ENCODE measurements at places on chromosomes 11 and 22.
A peak's percentile ranks its signal among the peaks of the same experiment; 100 is the strongest.

DNA sequence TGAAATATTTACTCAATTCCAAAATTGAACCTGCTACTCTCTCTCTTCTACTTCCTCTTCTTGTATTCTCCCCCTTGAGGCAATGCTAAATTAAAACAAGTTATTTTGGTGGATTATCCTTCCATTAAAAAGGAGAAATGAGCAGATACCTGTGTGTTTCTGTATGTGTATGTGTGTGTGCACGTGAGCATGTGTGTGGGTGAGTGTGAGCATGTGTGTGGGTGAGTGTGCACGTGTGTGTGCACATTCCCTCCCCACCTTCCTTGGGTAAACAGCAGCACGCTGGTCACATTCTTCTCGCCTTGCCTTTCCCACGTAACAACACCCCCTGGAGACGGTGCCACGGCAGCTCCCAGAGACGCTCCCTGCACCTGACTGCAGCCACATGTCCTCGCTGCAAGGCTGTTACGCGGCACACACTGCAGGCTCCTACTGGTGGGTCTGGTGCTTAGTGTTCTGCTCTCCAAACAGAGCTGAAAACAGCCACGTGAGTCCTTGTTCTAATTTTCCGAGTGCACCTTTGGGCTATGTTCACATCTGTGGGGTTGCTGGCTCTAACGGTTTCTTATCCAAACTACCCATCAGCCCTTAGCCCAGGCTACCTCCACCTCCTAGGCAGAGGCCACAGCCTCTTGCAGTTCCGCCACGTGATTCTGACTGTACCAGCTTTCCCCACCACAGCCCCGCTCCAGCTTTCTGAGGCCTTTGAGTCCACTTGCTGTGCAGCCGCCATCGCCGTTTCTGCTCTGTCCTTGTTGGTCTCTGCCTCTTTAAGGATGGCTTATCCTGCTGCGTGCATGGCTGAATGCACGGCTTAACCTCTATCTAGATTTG lies 123.4 kb downstream of the CTTN start:
- DNase-seq: no peak

DNA sequence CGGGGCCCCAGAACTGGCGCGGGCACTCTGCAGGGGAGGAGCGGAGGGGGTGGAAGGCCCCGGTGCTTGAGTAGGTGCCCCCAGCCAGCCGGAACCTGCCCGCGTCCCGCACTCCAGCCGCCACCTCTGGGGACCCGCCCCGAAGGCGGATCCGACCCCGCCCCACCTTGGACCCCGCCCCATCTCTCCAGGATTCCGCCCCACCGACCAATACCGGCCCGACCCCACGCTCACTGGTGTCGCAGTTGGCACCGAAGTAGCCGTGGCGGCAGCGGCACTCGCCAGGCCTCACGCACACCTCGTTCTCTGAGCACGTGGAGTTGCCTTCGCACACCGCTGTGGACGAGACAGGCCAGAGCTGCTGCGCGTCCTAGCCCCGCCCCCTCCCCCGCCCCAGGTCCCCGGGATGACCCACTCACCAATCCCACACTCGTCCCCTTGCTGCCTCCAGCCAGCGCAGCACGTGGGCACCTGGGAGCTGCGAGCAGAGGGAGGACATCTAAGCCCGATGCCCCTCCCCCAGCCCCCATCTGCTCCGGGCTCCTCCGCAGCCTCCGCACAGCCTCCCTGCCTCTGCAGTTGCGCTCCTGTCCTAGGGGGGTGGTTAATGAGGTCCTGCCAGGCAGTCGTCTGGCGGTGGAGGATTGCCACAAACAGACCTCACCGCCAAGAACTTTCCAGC lies 6.0 kb downstream of the SCARF2 start:
- no peak for DNase-seq

DNA sequence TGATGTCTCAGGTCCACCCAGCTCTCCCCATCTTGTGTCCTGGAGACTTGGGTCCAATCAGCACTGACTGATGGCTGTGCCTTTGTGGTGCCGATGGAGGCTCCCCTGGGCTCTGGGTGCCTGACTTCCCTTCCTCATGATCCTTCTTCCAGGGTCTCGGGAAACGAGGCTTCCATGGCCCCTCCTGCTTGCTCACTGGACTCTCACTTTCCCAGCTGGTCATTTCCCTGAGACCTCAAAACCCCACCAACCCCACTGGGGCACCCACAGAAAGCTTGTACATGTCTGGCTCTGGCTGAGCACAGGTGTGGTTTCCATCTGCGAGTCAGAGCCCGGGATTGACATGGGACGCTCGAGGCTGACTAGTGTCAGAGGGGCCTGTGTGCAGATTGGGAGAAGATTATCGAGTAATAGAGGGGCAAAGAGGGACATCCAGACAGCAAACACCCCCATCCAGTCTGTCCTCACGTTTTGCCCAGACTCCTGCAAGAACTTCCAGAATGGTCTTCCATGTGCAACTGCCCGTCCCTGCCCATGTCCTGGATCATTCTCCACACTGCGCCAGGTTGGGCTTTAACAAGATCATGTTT lies 15.1 kb downstream of the APOL1 start:
- no peak for DNase-seq

DNA sequence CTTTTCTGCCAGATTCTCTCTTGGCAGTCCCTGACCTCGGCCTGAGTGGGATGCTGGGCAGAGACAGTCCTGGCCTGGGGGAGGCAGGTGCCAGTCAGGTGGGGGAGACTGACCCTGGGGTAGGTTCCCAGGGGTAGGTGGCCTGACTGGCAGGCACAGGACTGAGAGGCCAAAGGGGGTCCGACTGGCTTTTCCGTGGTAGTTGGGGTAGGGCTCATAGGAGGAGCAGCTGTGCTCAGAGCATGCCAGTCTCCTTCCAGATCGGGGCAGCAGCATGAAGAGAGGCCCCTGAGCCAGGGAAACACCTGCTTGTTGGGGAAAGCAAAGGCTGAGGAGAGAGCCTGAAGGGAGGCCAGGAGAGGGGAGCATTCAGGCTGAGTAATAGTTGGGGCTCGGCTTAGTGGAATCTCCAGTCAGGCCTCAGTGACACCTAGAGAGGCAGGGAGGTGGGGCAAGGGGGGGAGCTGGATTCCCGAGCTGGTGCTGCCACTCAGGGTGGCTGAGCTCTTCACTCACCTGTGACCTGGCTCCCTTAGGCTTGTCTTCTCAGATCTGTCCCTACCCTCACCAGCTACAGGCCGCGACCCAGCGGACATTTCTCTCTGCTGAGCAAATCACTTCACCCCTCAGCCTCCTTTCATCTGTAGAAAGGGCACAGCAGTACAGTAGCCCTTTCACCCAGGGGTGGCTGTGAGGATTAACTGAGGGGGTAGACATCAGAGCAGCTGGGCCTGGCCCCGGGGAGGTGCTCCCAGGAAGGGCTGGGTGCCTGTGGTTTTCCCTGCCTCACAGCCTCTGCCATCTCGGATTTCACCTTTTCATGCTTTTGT lies 26.2 kb downstream of the MCM5 start:
- no peak for DNase-seq

DNA sequence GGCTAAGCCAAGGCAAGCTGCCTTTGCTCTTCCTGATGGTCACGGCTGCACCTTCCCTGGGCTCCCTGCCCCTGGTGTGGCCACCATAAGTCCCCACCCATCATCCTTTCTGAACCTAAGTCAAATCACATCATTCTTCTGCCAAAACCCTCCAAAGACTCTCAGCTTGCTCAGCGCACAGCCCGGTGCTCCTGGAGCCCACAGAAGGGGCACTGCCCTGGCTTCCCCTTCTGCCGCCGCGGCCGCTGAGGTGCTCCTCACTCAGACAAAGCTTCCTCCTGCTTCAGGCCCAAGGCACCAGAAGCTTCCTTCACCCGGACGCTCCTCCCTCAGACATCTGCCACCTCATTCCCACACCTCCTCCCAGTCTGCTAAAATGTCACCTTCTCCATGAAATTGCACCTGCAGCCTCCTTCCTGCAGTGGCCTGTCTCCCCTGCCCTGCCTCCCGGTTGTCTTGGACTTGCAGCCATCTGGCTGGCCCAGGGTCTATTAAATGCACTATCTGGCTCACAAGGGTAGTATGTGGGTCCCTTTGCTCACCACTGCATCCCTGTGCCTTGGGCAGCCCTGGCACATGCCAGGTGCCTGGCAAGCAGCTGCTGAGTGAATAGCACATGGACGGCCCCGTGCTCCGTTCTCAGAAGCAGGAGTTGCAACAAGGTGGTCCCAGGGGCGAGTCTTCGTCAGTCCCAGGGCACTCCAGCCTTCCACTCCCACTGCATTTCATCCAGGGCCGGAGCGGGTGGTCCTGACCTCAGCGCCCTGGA lies 108.2 kb downstream of the WNT7B start:
- DNase-seq: no peak

- no peak for DNase-seq
Measured at GRCh38 chr11:8693555-8693954, 11.0 kb downstream of the RPL27A start.

DNA sequence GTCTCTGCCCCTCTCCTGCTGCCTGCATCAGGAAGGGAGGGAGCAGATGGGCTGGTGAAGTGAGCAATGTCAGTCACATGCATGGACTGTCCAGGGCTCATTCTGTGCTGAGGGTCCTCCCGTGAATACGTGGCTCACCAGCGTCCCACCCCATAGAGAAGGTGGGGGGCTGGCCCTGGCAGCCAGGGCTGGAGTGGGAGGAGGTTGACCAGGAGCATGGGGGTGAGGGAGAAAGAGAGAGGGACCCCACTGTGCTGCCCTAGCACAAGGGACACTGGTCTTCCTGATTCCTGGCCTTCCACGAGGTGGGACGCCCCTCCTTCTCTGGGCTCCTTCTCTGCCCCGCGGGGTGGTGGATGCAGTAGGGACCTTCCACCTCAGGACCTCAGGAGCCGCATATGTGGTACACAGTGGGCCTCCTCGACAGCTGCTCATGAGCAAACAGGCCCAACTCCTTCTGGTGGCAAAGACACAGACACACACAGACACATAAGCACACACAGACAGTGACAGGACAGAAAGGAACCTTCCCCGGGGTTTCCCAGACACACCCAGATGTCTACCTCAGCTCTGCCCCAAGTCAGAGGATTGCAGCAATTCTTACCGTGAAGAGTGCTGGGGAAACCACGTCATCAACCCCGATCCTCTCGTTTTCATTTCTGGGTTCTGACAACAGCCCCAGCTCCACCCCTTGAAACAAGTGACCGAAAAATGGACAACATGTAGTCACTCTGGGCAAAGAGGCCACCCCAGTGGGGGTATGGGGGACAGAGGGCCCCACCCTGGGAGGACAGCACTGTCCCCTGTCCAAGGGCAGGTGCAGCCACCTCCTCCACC lies 3.6 kb upstream of the APOBEC3A start:
- DNase-seq: no peak

- DNase-seq: no peak
Measured at GRCh38 chr11:69492201-69492991, 10.9 kb downstream of the LINC01488 start.

DNA sequence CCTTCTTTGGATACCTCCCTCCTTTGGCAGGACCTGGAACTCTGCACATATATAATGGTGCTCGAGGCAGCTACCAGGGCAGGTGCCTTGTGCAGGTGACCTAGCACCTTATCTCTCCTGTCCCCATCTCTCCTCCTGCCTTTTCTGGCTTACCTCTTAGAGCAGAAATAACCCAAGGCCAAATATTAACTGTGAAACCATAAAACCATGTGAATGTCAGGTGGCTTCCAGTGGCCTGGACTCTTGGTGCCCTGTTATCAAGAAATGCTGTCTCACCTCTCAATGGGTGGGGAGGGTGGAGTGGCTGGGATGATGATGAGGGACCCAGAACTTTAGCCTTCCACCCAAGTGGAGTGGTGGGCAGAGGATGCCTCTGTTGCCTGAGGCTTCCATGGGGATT lies 42.9 kb downstream of the YWHAH start:
- DNase-seq: no peak

- DNase-seq: no peak
Measured at GRCh38 chr11:2180789-2181370, 9.3 kb upstream of the TH start.

DNA sequence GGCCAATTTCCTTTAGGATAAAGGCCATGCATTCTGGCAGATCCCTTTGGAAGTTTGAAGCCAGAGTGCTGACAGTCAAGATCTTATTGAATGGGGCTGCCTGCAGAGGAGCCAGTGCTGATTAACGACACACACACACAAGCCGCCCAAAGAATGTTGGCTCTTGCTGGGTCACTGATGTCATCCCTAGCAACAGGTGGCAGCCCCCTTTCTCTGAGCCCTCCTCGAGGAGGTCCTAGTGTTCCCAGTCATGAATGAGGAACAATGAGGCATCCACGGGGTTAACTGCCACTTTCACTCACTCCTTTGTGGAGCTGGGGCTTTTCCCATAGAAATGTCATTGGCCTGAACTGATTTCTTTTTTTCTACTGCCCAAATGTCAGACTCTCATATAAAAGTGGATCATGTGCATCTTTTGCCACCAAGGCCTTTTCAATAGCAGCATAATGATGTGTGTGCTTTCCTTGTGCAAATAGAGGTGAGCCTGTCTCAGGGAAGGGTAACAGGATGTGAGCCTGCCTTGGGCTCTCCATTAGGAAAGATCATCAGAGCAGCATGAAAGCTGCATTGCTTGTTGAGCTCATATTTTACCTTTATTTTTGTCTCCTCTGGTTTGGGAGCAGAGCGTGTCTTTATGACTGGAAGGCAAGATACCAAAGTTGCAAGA lies 301.8 kb upstream of the MTNR1B start:
- no peak for DNase-seq

- DNase-seq: no peak
Measured at GRCh38 chr11:11510939-11511338, 110.9 kb downstream of the GALNT18 start.

- peak; percentile 47 for DNase-seq
Measured at GRCh38 chr11:102318469-102318868, 1.2 kb downstream of the BIRC3 start.

GRCh38 chr11:9601037-9601875 lies 27.8 kb downstream of the WEE1 start:
- peak; percentile 27 for DNase-seq

DNA sequence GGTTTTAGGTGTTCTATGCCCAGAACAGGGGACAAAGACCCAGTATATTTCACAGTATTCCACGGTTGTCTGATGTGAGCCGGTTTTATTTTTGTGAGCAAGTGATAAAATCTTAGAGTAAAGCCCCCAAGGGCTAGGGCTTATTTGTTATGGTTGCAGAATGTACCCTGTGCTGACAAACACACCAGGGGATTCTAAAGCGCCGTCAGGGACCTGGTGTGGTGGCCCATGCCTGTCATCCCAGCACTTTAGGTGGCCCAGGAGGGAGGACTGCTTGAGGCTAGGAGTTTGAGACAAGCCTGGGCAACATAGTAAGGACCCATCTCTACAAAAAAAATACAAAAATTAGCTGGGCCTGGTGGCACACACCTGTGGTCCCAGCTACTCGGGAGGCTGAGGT lies 22.8 kb downstream of the MRPL21 start:
- no peak for DNase-seq

DNA sequence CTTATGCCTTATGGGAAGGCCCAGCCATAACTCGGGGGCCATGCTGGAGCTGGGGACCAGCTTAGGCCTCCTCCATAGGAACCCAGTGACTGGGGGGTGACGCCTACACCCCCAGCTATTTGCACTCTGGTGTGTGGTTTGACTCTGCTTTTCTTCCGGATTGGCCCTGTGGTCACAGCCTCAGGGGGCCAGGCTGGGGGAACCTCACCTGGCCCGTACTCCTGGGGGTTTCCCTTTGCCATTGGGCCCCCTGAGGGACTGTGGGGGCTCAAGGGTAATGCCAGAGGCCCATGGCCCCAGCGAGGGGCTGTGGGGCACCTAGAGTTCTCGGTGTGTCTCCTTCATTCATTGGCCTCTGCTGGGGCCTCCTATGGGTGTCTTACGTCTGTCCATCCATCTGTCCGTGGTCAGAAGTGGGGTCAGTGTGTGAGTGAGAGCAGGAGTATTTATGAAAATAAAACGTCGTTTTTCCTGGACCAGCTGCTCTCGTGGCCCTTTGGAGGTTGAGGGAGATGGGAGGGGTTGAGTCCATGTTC lies 6.3 kb upstream of the SH3BP1 start:
- no peak for DNase-seq

- no peak for DNase-seq
Measured at GRCh38 chr11:43589601-43590250, 90.8 kb upstream of the HSD17B12 start.

Measured in T-helper 9 cell (primary cell).